ENCODE measurements at places on chromosomes 11 and 22. TPM values are rescaled to one million over a fixed set of nuclear protein-coding genes. Genes with fewer than 3 reads are reported as not detected.

HBD gene
- 12.5 TPM for polyA plus RNA-seq

GRCh38 chr11:9787260-9787659 is 123.4 kb downstream of the SWAP70 start:
- no peak for DNase-seq

DNA sequence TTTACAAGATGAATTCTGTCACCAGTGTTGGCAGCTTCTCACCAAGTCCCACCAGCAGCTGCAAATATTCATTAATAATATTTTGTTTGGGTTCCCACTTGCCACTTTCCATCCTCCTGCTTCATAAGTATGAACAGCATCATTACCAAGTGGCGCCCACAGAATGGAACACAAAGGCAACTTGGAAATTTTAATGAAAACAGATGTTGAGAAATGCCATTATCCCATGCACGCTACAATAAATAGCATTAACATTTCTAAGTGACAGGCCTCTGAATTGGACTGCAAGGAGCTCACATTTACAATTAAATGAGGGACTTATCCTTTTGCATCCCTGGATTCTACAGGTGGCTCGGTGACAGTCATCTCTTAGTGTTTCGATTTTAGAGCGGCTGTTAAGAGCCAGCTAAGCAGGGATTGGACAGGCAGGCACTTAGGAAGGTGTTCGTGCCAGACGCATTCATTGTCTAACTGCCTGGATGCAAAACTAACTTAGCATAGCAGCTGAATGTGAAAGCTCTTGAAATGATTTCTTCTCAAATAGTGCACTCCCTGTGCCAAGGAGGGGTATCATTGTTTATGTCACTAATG is 170.3 kb downstream of the KIRREL3 start:
- no peak for DNase-seq

DNA sequence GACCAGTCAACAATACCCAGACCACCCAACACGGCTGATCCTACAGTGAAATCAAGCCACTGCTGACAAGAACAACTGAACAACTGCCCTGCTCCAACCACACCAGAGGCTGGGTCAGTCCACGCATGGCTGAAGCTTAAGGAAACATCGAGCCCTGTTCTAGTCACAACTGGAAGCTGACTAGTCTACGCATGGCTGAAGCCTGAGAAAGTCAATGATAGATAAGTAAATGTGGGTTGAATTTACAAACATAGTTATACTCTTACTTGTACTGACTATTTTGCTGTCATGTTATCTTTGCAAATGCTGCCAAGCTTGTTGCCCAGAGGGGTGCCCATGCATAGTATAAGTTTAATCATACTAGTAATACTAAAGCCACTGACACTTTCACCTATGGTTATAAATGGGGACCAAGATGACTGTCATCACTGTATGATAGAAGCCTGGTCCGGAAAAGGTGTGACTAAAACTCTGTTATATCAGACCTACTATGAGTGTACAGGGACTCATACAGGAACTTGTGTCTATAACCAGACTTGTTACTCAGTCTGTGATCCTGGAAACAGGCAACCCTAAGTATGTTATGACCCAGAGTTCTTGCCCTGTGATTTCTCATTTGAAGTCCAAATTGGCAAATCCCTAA is 43.4 kb upstream of the GLYAT start:
- DNase-seq = no peak

DNA sequence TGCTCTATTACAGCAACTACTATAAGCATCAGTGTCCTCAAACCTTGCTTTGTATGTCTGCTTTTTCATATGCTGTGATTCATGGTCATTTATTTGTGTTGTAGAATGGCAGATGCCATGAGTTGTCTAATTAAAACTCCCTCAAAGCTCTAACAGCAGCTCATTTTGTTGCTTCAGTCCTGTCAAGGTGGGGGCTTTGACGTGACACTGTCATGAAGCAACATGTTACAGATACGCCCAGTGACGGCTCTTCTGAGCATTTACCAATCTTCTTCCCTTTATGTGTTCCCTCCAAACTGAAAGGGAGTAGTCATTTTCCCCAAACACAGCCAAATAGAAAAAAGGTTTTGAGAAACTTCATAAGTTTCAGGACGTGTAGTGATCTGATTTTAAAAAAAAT is 106.7 kb downstream of the DBX1 start:
- no peak for DNase-seq

DNA sequence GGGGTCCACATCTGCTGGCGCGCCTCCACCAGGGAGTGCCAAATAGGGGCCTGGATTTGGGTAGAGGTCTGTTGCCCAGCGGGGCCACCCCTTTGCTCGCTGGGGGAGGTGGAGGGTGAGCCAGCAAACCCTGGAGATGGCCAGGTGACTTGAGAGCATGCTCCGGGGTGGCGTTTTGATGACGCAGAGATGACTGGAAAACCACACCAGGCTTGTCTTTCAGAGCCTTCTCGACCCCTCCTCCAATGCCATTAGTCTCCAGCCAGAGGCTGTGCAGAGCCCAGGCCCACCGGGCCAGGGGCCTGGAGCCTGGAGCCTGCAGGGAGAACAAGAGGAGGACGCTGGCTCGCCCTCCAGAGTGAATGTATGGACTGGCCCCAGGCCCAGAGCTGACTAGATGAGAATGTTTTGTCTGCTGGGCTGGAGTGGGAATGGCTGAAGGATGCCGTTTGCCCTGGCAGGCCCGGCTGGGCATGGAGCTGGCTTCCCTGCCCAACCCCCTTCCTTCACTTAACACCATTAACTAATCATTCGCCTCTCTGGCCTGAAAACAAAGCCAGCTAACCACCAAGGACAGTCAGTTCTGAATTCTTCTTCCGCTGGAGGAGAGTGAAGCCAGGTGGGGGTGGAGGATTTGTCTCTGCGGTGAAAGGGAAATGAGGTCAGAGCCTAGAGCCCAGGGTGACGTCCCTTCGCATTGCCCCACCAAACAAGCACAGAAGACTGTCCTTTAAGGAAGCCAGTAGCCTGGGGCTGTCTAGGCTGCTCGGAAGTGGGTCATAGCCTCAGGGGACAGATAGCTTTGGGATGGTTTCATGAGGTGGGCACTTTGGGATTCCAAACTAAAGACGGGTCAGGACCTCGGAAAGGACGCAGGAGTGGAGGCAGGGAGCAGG is 1.6 kb upstream of the MCAM start:
- no peak for DNase-seq

GRCh38 chr22:19121631-19122142 is 525 bp downstream of the DGCR2 start:
- peak; percentile 91 for DNase-seq

Measured in spleen (tissue), 13 donors.